ENCODE measurements at places on chromosomes 3 and 15.

- DNase-seq: no peak
Measured at GRCh38 chr3:48189321-48189720, 1.1 kb upstream of the CDC25A start.

DNA sequence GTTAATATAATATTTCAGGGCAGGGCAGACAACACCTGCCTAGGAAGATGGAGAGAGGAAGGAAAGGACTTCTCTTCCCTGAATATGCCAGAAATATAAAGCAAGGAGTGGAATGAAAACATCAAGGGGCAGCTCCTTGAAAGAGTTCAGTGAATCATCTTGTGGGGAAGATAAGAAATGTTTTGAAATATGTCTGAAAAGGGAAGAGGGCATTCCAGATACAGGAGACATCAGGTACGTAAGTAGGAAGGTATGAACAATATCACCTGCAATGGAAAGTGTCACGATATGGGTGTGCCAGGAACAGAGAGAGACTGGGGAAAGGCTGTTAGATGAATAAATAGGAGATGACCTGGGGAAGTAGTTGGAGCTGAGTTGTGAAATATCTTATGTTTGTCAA lies 75.8 kb upstream of the WDR72 start:
- DNase-seq: no peak

DNA sequence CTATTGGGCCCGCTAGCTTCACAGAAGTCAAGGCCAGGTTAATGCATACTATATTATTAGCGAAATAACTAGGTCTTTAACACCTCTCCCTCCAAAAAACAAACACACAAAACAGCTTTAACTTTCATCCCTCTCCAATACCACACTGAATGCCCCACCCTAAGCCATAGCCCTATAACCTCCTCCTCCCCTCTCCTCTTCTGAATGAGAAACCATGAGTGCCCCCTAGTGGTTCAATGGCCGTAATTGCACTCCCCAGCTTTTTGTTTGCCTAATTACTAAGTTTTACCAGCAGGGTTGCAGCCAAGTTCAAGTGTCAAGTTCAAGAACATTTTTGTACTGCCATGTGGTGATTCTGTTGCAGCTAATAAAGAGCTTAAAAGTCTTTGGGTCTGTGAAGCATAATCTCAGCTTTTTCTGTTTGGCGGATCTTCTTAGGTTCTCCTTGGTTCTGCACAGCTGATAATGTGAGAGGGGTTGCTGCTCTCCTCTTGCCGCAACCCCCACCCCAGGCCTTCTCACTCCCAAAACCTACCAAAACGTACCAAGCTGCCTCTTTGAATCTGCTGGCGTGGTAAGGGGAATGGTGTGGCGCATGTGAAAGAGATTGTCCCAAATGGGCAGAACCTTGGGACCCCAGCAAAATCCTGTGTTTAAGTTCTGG lies 57.9 kb downstream of the RPL22L1 start:
- peak; percentile 83 for DNase-seq

DNA sequence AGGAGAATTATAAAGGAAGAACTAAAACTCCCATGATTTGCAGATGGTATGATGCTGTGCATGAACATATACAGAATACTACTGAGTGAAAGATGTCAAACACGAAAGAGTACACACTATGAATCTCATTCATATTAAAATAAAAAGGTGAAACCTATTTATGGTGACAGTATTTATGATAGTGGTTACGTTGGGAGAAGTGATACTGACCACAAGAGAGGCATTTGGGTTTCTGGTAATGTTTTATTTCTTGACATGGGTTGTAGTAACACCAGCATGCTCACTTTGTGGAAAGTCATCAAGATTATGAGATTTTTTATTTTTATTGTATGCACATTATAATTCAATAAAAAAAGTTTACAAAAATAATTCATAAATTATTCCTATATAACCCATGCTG lies 324.0 kb downstream of the GAP43 start:
- no peak for DNase-seq

- DNase-seq: no peak
Measured at GRCh38 chr15:101042320-101042719, 123.2 kb downstream of the LRRK1 start.

DNA sequence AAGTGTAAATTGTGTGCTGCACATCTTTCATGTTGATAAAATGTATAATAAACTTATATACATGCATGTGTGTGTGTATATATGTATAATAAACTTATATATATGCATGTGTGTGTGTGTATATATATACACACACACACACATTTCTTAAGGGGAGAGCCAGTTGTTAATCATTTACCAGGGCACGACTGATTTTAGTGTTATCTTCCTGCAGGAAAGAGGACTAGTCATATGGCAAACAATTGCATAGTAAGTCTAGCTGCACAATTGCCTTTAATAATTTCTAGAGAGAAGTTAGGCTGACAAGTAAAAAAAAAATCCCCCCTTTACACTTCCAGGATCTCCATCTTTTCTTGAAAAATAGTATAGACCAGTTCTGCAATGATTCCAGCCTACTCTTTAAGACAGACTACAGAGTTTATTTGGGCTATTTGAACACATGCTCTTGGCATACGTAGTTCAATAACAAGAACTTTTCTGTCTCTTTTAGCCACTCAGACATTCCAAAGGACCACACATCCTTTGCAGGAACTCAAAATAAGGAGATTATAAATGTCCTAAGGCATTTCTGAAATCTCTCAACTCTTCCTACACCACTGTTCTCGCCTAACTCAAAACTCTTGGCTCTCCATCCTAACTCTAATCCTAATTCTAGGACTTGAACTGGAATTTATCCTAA lies 163.6 kb upstream of the SETMAR start:
- no peak for DNase-seq

GRCh38 chr3:168472783-168473182 lies 377.1 kb upstream of the GOLIM4 start:
- no peak for DNase-seq

DNA sequence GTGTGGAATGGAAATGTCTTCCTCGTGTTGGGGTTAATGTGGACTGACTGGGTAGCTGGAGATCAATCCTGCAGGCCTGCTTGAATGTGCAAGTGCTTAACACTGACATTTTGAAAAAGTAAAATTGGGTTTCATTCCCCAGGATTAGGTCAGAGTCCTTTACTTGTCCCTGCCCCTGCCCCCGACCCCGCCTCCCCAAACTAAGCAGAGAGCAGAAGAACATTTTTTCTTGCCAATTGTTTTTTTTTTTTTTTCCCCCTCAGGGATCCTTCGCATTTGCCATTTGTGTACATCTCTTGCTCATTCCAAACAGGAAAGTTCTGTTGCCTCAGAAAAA lies 147.0 kb upstream of the NR2F2 start:
- no peak for DNase-seq

- DNase-seq: no peak
Measured at GRCh38 chr3:115099986-115100571, 47.0 kb downstream of the ZBTB20 start.

GRCh38 chr15:33411596-33412540 lies 101.1 kb downstream of the RYR3 start:
- no peak for DNase-seq

DNA sequence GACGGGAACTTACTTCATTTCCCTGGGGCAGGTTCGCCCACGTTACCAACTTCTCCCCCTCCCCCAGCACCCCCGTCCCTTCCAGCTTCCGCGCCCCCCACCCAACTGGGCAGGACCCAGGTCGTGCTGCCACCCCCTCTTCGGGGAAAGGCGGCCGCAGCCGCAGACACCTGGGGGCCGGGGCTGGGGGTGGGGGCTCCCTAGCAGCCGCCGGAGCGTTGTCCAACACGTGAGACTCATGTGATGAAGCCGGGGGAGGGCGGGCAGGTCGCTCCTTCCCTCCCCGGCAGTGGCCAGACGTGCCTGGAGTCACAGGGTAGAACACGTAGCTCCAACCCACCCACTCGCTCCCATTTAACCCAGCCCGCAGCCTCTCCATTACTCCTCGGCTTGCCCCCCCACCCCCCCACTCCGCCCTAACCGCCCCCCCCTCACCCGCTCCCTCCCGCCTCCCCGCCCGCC lies 240 bp upstream of the BHLHE40 start:
- DNase-seq: peak; percentile 93

DNA sequence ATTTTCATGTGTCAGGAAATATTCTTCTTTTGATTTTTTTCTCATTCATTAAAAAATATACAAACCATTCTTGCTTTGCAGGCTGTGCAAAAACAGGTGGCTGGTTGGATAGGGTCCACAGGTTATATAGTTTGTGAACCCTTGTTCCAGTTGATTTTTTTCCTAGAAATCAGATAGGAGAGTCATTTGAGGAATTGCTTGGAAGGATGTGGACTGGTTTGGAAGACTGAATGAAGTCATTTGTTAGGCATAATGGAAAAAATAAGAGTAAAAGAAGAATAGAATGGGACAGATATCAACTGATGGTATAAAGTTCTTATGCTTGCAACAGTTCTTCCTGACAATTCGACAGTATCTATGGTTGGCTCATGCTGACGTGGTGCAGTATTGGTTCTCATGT lies 189.4 kb downstream of the PTPRG start:
- DNase-seq: no peak

- no peak for DNase-seq
Measured at GRCh38 chr15:73986055-73986775, 5.9 kb downstream of the STOML1 start.

DNA sequence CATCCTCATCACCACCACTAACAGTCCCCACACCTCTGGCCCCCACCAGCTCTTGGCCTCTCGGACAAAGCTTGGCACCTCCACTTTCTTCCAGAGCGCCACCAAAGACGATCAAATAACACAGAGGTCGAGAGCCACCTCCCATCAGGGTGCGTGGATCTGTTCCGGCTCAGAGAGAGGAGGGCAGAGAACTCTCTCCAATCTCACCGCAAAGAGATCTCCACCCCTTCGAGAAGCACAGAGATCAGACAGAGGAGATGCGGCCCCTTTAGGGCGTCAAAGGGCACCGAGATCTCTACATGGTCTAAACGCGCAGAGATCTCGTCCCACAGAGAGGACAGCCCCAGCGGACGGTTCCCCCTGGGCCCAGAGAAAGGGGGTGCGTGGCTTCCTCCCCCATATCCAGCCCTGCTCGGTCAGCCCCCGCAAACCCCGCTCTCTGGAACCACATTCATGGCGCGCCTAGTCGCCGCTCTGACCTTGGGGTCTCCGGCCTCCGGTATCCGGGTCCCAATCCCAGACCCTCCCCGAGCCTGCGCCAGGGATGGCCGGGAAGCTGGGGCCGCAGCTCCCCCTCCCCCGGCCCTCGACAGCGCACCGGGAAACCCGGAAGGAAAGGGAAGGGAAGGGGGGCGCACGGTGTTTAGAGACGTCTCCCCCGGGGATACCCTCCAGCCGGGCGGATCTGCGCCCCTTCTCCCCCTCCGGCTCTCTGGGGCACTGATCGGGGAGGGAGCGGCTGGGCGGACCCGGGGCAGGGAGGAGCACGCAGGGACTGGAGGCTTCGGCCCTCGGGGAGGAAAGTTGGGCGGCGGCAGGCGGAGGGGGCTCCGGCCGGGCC lies 608 bp downstream of the SCN5A start:
- no peak for DNase-seq

- no peak for DNase-seq
Measured at GRCh38 chr15:60458721-60459120, 20.2 kb downstream of the ICE2 start.

GRCh38 chr3:153442386-153442785 lies 280.4 kb downstream of the RAP2B start:
- DNase-seq: no peak

- no peak for DNase-seq
Measured at GRCh38 chr15:66827039-66827697, 125.1 kb downstream of the SMAD6 start.

DNA sequence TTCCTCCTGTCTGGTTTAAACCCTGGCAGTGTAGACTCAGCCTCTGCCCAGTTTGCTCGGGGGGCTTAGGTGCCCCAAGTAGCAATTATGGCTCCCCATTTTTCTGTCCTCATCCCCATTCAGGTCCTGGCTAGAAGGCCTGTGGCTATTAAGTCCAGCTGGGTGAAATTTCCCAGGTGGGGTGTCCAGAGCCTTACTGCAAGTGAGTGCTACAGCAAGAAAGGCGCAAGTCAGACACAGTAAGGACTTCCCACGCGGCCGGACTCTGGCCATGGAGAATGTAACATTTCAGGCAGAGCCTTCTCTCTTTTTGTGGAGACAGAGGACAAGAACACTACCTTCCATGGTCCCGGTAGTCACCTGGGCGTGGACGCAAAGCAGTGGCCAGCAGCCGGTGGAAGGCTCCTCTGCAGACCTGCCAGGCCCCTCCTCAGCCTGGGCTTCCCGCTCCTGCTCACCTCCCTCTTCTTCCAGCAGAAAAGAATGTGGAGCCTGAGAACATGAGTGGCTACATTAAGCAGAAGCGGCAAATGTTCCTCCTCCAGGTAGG lies 23.3 kb downstream of the CFAP100 start:
- DNase-seq: no peak

DNA sequence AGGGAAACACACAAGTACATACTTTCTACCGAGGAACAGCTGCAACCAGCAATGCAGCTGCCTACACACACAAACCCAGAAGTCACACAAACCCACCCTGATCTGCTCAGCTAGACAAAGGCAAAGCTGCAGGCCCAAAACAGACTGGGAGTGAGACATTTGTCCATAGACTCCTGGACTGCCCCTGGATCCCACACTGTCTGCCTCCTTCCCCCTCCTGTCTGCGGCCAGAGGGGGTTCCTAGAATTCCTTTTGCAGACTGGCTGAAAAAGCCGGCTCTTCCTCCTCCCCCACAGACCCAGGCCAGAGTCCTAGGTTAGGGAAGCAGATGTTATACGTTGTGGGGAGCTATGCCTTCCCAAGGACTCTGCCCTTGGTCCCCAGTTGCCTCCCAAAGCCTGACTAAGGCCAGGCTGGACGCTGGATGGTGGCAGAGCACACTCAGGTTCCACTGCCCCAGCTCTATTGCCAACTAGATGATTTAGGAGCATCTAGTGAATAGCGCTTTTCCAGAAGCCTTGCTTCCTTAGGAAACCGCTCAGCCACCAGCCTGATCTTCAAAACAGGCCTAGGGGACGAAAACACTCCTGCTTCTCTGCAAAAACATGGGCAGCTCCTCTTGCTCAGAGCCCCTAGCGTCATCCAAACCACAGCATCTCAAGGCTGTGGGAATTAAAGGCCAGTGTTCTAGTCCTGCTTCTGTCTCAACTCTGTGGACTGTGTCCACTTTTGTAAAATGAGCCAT lies 37.4 kb upstream of the CILP start:
- DNase-seq: no peak

DNA sequence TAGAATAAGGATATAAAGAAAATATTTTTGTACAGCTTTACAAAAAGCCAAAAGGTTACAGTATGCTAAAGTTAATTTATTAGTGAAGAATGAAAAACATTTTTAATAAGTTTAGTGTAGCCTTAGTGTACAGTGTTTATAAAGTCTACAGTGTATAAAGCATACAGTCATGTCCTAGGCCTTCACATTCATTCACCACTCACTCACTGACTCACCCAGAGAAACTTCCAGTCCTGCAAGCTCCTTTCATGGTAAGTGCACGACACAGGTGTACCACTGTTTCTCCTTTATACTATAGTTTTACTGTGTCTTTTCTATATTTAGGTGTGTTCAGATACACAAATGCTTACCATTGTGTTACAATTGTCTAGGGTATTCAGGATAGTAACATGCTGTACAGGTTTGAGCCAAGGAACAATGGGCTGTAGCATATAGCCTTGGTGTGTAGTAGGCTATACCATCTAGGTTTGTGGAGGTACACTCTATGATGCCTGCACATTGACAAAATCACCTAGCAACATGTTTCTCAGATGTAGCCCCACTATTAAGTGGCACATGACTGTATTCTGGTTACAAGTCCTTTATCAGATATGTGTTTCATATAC lies 197.1 kb upstream of the KBTBD8 start:
- DNase-seq: no peak

Measured in GM04504 (cell line).